ENCODE measurements at places on chromosomes 7 and 10.

DNA sequence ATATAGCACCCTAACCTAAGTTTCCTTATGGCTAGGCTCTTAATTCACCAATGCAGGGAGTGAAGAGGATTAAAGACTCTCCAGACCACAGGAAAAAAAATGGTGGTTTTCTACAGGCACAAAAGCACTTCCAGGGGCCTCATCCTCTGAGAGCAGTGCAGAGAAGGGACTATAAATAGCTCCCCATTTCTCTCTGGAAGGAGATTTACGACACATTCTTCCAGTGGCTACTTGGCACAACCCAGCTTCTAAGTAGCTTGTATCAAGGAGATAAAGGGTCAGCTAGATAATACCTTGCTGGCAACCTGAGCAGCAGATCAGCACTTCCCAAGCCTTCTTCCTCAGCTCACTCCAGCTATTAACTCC is 73.5 kb downstream of the CRPPA start:
- DNase-seq: no peak

DNA sequence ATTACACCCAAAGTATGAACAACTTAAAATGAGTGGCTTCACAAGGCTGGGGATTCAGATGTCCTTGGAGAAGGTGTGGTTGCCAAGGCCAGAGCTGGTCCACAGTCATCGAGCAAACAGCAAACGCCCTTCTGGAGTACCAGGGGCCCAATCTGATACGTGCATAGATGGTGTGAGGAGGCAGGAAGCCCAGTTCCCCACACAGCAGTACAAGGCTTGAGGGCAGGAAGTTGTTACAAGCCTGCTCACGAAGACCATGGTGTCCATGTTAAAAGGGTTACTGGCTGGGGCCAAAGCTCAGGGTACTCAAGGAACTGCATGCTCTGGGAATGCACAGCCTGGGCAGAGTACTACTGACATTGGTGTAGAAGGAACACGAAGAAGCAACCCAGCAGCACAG is 4.6 kb upstream of the ANKRD26 start:
- no peak for DNase-seq

- no peak for DNase-seq
Measured at GRCh38 chr10:46317370-46317769, 30.6 kb downstream of the ANTXRL start.

DNA sequence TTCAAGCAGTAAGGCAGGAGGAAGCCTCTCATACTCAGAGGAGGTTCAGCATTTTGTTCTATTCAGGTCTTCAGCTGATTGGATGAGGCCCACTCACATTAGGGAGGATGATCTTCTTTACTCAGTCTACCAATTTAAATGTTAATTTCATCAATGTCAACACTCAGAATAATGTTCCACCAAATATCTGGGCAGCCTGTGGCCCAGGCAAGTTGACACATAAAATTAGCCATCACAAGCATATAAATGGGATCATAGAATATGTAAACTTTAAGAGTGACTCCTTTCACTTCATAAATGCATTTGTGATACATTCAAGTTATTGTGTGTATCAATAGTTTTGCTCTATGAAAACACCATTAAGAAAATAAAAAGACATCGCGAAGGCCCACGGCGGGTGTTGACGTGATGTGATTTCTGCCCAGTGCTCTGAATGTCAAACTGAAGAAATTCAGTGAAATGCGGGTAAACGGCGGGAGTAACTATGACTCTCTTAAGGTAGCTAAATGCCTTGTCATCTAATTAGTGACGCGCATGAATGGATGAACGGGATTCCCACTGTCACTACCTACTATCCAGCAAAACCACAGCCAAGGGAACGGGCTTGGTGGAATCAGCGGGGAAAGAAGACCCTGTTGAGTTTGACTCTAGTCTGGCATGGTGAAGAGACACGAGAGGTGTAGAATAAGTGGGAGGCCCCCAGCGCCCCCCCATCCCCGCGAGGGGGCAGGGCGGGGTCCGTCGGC is 536.1 kb upstream of the AUTS2 start:
- no peak for DNase-seq

GRCh38 chr7:10720042-10720441 is 253.6 kb upstream of the PHF14 start:
- no peak for DNase-seq

DNA sequence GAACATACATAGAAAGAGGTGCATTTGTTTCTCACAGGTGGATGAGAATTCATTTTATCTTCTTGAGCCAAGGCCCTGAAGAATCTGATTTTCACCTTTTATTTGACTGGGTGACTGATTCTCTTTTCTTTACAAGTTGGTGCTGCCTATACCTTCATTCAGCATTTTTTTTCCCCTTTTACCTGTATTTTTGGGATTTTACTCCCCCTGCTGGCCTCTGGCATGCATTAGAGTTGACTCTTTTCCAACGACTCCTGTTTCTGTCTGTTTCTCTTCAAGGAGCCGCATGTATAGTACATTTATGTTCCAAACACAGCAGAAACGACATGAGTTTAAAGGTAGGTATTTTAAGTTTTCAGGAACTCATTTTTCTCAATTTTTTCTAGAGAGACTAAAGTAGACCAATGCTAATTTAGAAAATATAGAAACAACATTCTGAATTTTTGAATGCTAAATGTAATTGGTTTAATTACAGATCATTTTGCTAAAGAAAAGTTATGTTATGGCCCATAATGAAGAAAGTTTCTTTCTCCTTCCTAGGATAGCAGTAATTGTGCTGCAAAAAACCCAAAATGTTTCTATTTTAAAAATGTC is 149.8 kb upstream of the HDAC9 start:
- DNase-seq: no peak

DNA sequence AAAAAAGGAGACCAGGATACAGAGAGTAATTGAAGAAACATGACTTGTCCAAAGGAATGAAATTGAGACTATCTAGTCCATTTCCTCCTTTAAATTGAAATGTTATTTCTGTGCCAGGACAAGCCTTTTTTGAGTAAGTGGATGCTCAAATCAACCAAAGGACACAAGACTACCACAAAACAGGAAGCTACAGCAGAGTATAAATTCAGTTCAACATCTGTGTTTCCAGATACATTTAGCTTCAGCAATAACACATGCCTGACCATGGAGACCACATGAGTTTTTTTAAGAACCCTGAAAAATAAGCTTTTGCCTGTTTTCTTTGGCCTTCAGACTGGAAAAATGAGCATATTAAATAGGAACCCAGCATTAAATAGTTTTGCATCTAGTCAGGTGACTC is 707.5 kb downstream of the ZWINT start:
- no peak for DNase-seq

- no peak for DNase-seq
Measured at GRCh38 chr7:20407585-20408466, 77.1 kb downstream of the ITGB8 start.

DNA sequence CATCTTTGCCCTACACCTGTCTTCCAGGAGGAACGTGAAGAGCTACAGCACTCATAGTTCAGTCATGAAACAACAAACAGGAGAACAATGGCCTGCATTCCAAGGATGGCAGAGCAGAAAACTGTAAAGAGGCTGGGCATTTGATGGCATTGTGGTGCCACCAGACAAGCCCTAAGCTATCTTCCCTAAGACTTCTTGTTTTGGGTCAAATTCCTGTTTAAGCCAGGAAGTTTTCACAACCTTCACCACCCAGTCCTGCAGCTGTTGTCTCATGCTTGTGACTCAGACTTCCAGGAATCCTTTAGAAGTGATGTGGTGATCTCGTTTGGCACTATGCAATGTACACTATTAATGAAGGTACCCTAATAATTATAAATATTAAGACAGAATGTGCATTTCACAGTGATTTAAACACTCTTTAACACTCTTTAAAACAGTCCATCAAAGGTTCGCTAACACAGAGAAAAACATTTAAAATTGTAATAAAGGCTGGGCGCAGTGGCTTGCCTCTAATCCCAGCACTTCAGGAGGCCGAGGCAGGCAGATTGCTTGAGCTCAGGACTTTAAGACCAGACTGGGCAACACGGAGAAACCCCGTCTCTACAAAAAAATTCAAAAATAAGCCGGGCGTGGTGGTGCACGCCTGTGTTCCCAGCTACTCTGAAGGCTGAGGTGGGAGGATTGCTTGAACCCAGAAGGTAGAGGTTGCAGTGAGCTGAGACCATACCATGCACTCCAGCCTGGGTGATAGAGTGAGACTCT is 2.7 kb upstream of the HERPUD2 start:
- no peak for DNase-seq

DNA sequence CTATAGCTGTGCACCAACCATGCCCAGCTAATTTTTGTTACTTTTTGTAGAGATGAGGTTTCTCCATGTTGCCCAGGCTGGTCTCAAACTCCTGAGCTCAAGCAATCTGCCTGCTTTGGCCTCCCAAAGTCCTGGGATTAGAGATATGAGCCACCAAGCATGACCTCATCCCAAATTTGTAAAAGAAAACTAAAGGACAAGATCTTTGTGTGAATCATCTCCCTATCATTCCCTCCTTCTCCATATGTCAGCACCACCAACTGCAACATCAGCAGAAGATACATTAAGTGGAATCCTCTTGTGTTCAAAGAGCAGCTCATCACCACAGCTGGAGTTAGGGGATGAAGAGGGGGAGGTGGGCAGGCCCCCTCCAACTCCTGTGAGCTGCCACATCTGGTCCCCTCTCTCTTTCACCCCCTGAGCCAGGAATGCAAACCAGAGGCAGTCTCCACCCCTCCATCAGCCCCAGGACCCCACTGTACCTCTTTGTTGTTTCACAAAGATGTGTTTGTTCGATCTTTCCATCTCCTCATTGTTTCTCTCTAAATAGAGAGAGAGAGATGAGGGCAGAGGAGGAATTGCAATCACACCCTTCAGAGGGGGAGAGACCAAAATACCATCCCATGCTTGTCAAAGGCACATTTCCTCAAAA is 47.3 kb upstream of the PIP4K2A start:
- DNase-seq: no peak

- no peak for DNase-seq
Measured at GRCh38 chr7:133077394-133077793, 4.5 kb downstream of the CHCHD3 start.

DNA sequence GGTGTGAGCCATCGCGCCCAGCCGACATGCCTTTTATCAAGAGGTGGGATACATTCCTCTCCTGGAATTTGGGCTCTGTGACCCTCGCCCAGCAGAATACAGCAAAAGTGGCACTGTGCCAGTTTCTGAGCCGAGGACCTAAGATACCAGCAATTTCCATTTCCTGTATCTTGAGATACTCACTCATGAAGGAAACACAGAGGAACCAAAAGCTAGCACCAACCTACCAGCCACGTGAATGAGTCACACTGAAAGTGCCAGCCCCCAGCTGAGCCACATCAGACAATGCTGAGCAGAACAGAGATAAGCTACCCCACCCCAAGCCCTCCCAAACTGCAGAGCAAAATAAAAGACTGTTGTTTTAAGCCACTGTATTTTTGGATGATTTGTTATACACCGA is 56.3 kb downstream of the CACUL1 start:
- DNase-seq: peak; percentile 66

- DNase-seq: no peak
Measured at GRCh38 chr10:77037735-77038403, 599.7 kb downstream of the KCNMA1 start.
